Right atrium auricular region (tissue), 2 donors: ENCODE measurements at places on chromosomes 6 and 20. TPM values are rescaled to one million over a fixed set of nuclear protein-coding genes. Genes with fewer than 3 reads are reported as not detected.

GRCh38 chr6:130183271-130184222, 39.2 kb downstream of the SAMD3 start:
- H3K4me3 ChIP-seq = no peak overlapping the region
- no peak overlapping the region for H3K27ac ChIP-seq
- no peaks in the 10 kb centered on the region for H3K4me1 ChIP-seq
- no peaks in the 10 kb centered on the region for H3K36me3 ChIP-seq

DNA sequence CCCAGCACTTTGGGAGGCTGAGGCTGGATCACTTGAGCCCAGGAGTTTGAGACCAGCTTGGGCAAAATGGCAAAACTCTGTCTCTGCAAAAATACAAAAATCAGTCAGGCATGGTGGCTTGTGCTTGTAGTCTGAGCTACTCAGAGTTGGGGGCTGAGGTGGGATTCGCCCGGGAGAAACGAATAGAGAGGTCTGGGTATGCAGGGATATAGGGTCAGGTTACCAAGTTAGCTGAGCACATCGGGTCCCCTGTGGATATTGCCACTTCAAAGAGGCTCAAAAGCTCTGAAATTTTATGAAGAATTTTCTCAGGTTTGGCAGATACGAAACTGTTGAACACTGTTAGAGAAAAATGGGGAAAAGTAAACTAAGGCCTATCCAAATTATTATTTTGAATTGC, 120.9 kb upstream of the SGK1 start:
- no peaks in the 10 kb centered on the region for H3K27me3 ChIP-seq
- no peak overlapping the region for H3K27ac ChIP-seq
- no peak for DNase-seq
- H3K36me3 ChIP-seq = no peaks in the 10 kb centered on the region

- DNase-seq = no peak
- no peak overlapping the region for H3K27ac ChIP-seq
- no peaks in the 10 kb centered on the region for H3K36me3 ChIP-seq
- H3K4me3 ChIP-seq = no peak overlapping the region
Measured at GRCh38 chr20:24672886-24673677, 203.7 kb downstream of the SYNDIG1 start.

DNA sequence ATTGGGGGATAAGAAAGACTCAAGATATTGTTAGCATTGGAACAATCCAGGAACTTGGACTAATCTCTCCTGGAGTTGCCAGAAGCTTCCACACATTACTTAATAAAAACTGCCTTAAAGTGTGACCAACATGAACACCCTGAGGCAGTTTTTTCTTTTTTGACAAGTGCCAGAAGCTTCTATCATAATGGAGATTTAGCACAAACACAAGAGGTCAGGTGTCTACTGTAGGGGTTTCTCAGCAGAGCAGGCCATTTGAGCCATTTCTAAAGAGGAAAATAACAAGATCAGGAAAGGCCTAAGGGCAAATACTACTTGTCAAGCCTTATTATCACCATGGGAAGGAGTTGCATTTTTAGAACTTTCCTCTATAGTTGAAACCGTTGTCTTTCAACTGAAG, 361.5 kb downstream of the EPM2A start:
- no peak overlapping the region for H3K4me3 ChIP-seq
- no peaks in the 10 kb centered on the region for H3K27me3 ChIP-seq
- no peaks in the 10 kb centered on the region for H3K36me3 ChIP-seq
- H3K27ac ChIP-seq = no peak overlapping the region

DNA sequence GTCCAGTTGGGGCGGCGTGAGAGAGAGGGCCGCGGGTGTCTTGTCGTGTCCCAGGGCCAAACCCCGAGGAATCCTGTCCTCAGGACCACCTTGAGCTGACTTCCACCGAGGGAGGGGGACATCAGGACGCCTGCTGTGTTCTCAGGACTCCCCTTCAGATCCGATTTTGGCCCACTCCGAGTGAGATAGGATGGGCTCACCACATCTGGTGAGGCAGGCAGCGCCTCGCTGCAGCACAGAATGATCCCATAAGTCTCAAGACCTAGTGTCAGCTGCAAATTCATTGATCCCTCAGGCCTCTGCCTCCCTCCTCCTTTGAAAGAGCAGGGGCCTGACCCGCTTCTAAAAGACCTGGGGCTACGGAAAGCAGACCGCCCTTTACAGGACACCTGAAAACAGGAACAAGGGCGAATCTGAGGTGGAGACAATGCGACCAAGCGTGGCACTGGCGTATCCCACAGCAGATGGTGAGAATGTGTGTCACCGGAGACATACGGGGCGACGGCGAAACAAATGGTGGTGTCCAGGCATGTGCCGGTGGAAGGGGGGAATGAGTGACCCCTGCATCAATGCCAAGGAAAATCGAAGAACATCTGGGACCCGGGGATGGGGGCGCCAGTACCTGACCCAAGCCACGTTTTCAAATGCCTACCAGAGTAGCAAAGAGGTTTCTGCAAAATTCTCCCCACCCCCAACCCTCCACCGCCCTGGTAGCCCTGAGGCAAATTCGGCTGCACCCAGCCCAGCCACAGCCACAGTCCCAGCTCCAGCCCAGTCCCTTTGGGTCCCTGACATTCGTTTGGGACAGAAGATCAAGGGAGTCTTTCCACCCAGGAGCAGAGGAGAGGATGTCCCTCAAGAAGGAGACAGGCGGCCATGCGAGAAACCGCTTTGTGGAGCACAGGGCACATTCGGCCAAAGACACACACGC, 162.1 kb upstream of the ZNF337 start:
- H3K27me3 ChIP-seq = no peaks in the 10 kb centered on the region
- DNase-seq = no peak
- peaks cover 54% of the 10 kb centered on the region for H3K4me1 ChIP-seq
- peak overlapping the region; percentile 17 for H3K4me3 ChIP-seq

GRCh38 chr6:24798740-24799540, at the start of gene ARMH2:
TSS of gene ARMH2 (minus strand) at chr6:24798917. CDS start at chr6:24798857, 60 bp downstream.
- H3K27me3 ChIP-seq = no peaks in the 10 kb centered on the region
- H3K4me3 ChIP-seq = no peak within 1 kb of the TSS
- no peak for DNase-seq
- H3K27ac ChIP-seq = no peak within 1 kb of the TSS

ADGB gene
- not detected for total RNA-seq

TRIM10 gene
- total RNA-seq = not detected

COL11A2 gene
- 1.5 TPM for total RNA-seq
